ENCODE measurements at places on chromosomes 16 and 17. TPM values are rescaled to one million over a fixed set of nuclear protein-coding genes. Genes with fewer than 3 reads are reported as not detected.

- DNase-seq, result no peak
Observed at GRCh38 chr17:34865716-34866115, 95.5 kb downstream of the CCT6B start.

GRCh38 chr17:6681671-6682070 lies 30.1 kb downstream of the C17orf100 start:
- DNase-seq, result no peak

Gene MYH13
- polyA plus RNA-seq, result 0.03 TPM

GRCh38 chr17:50348522-50349242 lies 2.8 kb downstream of the XYLT2 start:
- DNase-seq, result no peak

DNA sequence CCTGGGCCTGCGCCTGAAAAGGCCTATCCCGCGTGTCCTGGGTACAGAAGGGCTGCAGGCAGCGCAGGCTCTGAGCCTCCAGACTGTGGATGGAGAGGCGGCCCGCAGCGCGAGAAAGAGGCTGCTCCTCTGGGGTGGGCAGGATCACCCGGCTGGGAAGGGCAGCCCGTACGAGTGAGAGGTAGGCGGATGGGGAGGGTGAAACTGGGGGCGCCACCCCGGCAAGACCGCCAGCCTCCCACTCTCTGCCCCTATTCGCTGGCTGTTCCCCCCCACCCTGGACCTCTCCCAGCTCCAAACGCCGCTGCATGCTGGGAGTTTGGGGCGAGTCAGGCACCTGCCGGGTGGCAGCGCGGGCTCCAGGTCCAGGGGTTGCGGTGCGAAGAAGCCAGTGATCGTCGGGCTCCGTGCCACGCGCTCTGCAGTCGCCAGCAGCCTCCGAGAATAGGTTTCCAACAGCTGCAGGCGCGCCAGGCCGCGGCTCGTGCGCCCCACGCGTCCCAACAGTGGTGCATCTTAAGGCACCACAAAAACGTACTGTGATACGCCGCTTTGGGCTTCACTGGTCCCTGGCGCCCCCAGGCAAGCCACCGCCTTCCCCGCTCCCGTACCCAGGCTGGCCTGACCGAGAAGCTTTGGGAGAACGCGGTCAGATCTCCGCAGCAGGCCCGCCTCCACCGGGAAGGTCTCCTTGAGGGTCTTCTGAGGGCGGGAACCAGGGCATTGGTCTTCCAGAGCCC lies 1.1 kb downstream of the NOXO1 start:
- no peak for DNase-seq

Gene ENPP7
- polyA plus RNA-seq, result not detected

DNA sequence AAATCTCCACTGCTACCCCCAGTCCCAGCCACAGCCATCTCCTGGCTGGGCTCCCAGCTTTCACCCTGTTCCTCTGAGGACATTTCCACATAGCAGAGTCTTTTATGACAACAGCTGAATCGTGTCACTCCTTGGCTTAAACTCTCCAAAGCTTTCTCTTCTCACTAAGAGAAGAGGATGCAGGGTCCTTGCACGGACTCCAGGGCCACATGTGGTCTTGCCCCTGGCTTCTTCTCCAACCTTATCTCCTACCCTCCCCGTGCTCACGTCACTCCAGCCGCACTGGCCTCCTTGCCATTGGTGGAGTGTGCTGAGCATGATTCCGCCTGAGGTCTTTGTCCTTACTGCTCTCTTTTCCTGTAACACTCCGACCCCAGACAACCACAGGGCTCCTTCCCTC lies 39.9 kb upstream of the CCDC182 start:
- peak; percentile 90 for DNase-seq

GRCh38 chr16:84182104-84182503 lies 4.8 kb downstream of the TAF1C start:
- peak; percentile 76 for DNase-seq

DNA sequence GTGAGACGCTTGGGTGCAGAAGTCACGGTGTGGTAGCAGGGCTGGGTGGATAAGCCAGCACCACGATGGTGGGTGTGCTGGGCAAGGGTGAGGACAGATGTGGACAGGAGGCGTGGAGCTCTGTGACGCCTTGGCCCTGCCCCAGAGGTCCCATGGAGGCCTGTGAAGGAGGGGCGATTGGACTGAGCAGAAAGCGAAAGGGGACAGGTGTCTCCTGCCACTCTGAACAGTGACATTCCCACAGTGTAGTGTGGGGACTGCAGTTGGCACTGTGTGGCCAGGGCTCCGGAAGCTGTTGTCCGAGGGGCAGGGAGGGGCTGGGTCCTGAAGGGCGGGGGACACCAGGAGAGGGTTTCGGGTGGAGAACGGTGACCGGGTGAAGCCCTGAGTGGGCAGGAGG lies 7.3 kb downstream of the TBC1D24 start:
- no peak for DNase-seq

Gene SPG7
- 135 TPM for polyA plus RNA-seq

DNA sequence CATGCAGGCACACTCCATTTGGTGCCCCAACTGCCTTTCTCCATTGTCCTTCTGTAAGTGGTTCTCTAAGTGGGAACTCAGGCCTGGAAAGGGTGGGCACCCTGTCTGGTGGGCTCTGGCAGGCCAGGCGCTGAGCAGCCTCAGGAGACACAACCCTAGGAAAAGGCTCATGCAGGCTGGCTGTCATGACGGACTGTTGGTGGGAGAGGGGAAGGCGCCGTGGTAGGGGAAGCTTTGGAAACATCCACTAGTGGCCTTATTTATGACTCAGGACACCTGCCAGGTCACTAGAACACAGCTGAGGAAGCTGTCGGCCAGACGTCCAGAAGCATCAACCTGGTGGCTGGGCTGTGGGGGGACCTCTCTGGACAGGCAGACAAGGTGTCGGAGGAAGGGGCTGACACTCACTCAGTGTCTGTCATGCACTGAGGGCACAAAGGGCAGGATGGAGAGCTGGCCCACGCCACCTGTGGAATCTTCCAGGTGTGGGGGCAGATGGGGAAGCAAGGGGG lies 216.0 kb downstream of the SEC14L1 start:
- DNase-seq, result no peak

GRCh38 chr17:42818379-42818778 lies 5.7 kb downstream of the BECN1 start:
- no peak for DNase-seq

DNA sequence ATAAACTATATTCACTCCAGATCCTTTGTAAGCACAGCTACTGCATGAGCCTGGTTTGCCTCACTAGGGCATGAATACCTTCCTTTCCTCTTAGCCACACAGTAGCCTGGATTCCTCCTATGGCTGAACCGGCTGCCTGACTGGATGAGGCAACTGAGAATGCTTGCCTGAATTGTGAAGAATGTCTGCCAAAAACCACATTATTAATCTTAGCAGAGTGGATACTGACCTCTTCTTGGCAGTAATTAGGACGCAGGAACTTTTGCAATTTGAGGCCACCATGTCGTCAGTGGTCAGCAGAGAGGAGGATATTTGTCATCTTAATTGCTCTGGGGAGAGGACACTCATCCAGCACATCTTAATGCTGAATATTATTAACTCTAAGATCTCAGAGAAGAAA lies 651.8 kb upstream of the GOT2 start:
- no peak for DNase-seq

DNA sequence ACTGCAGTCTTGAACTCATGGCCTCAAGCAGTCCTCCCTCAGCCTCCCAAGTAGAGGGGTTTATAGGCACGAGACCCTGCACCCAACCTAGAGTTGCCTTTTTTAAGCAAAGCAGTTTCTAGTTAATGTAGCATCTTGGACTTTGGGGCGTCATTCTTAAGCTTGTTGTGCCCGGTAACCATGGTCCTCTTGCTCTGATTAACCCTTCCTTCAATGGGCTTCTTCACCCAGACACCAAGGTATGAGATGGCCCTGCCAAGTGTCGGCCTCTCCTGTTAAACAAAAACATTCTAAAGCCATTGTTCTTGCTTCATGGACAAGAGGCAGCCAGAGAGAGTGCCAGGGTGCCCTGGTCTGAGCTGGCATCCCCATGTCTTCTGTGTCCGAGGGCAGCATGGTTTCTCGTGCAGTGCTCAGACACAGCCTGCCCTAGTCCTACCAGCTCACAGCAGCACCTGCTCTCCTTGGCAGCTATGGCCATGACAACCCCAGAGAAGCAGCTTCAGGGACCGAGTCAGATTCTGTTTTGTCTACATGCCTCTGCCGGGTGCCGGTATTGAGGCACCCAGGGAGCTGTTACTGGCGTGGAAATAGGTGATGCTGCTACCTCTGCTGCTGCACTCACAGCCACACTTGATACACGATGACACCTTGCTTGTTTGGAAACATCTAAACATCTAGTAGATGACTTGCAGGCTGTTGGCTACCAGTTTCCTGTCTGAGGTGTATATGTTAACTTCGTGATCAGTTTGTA lies 3.3 kb downstream of the RPL13 start:
- no peak for DNase-seq

Gene TMEM114
- not detected for polyA plus RNA-seq

DNA sequence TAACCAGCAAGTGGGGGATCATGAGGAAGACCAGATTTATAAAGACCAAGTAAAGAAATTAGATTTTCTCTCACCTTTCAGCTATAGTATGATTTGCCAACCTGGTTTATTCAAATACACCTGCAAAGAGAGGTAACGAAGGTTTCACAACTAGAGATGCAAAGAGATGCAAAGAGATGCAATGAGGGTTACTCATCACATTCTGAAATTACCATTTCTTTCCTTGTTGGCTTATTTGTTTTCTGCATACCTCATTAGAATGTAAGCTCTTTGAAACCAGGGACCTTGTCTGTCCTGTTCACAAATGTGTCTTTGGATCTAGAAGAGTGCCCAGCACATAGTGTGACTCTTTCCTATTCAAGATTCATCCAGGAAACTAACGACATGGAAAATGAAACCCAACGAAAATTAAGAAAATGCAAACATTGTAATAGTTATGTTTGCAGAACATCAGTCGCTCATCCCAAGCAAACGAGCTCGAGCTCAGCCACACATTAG lies 9.0 kb upstream of the LONP2 start:
- no peak for DNase-seq

Measured in left lung (tissue), 14 donors.